ENCODE measurements at places on chromosomes 6 and 20.

DNA sequence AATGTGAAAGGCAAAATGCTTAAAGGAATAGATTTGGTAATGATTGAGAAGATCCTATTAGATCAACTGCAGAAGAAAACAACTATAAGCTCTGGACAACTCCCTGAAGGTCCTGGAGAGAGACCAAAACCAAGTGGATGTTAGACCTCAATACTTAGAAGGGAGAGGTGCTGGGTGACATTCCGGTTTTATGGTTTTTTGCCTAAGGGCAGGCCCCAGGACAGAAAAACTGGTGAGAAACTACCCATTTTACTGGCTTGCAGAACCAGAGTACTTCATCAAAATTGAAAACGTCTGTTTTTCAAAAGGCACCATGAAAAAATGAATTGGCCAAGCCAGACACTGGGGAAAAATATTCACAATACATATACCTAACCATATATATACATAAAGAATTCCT lies 26.3 kb downstream of the SAMHD1 start:
- no peak for DNase-seq

- peak; percentile 15 for DNase-seq
Measured at GRCh38 chr6:25223490-25223991, 55.6 kb upstream of the CARMIL1 start.

DNA sequence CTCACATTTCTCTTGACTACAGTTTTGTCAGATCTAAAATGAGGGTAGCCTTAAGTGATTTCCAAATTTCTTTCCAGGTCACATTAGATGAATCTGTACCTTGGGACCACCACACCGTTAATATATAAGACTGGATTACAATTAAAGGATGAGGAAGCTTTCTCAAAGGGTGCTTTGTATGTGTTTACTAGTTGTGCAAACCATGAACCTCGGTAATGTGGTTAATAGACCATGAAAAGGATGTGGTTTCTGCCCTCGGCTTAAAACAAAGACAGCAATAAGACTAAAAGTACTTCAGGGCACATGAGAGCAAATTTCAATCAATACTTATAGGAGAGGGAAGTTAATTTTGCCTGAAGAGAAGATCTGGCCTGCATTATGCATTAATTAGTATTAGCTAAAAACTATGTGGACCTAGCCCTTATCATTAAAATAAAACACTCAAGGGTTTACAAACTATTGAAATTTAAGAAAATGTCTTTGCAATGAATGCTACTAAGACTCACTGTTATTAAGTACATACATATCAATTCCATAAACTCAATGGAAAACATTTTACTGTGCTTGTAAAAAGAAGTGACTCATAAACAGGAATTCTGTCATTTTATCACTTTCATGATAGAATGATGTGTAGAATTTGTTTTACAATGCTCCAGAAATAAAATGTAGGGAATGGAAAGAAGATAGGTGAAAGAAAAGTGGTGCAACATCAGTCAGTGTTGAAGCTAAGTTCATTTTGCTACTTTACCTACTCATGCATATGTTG lies 936 bp upstream of the TMX4 start:
- DNase-seq = no peak

GRCh38 chr6:57137350-57137749 lies 34.8 kb upstream of the BAG2 start:
- no peak for DNase-seq

DNA sequence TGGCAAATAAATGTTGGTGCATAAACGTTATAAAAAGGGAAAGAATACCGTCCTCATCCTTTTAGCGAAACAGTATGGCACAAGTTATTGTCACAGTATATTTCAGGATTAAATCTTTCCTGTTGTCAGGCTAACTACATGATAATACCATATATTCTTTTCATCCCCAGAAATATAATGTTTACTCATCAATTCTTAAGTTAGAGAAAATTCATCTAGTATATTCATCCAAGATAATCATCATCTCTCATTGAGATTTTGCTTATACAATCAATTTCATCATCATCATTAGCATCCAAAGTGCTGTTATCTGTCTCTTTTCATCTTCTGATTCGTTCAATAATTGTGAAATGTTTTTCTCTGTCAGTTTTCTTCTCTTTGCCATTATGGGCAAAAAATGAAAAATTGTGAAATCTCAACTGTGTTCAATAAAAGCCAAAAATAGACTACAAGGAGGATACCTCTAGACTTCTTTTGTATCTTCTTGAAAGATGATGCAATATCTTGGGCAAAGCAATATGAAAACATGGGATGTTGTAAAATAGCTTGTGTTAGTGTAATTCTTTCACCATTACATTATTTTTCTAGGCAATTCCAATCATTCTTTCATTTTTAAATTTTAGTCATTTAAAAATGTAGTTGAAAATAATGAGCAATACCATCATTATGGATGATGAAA lies 2.6 kb downstream of the SPACA1 start:
- no peak for DNase-seq

DNA sequence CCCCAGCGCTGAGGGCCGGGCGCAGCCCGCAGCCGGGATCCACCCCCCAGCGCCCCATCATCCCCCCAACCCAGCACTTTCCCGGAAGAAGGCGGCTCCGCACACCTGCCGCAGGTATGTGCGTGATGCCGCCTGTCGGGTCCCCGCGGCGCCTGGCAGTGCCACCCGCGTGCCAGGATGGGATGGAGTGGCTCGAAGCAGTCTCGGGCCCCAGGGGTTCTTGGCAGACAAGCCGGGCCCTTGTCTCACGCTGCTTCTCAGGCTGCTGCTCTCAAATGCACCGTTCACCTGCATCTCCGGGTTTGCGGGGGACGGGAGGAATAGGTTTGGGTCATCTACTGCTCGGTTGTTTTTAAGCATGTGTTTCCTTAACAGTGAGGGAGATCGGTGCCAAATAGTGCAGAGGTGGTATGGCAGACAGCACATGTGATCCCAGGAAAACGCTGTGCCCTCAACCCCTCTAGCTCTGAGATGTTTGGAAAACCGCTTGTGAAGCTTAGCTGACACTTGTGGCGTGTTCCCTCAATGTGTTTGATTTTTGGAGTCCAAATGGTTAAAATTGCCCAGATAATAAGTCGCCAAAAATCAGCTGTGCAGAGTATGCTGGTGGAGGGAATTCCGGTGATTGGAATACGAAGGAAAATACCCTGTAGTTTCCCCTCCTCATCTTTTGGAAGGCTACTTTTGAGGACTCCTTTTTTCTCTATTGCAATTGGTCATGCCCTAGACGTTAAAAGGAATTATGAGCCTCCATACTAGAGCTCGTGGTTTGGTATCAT lies 926 bp downstream of the MYLIP start:
- DNase-seq = no peak

- no peak for DNase-seq
Measured at GRCh38 chr6:16440636-16441212, 202.3 kb downstream of the GMPR start.

DNA sequence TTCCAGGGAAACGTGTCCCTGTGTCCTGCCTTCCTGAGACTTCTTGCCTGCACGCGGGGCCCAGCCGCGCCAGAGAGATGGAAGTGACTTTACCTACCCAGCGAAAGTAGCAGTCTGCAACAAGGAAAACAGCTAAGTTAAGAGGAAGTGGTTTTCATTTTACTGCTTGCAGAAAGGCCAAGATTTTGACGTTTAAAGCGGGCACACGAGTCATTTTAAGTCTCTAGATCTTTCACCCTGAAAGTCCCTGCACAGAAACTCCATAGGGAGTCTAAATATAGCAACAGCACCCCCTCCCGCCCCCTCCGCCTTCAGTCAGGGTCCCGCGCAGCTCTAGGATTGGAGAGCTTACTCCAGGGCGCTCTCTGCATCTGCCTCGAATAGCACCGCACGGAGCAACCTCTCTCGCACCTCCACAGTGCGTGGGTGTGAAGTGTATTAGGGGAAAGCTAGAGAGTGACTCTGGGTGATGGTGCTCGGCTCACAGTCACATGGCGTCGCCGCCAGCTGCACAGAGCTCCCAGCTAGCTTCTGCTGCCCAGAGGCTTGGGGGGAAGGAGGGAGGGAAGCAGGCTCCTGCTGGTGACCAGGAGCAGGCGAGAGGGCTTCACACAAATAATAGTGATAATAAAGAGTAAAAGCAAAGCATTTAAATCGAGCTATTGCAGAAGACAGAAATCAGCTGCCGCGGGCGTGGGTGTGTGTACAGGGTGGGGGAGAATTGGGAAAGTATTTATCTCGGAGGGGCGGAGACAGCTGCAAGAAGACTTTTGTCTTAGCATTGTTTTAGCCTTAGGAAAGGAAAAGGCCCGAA lies 1.8 kb upstream of the KCNQ5 start:
- DNase-seq = no peak

Measured in NCI-H2107 (cell line).